ENCODE measurements at places on chromosomes 4 and X.

GRCh38 chr4:168152837-168153500 is 60.6 kb downstream of the ANXA10 start:
- no peak overlapping the region for H3K27ac ChIP-seq
- DNase-seq, result no peak
- peak overlapping the region; percentile 62 for H3K4me3 ChIP-seq
- peaks cover 3% of the 10 kb centered on the region for H3K27me3 ChIP-seq
- H3K36me3 ChIP-seq, result no peaks in the 10 kb centered on the region
- H3K4me1 ChIP-seq, result no peaks in the 10 kb centered on the region

DNA sequence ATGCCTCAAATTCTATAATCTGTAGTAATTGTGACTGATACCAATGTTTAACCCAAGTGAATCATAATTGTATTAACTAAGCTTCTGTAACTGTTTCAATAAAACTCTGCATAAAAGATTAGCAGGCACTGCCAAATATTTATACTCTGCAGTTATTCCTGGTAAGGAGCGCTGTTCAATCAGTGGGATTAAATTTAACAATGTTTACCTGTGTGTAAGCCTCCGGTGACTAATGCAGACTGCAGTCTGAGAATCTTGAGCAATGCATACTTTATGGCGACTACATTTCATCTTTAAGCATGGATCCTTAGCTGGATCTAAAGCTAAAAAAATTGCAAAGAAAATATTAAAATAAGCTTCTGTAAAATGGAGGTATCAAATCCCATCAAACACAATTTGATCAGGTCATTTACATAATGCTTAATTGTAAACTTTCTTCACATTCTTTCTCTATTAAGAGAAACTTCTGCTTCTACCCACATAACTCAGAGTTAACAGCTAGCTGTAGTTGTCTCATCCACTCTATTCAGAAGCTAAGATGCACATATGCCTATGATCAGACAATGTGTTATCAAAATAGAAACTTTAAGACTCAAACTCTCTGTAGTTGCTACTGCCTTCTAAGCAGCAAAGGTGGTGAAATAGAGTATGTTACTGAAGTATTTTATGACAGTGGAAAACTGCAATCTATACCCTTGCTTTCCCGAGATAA is 234.0 kb downstream of the SPOCK3 start:
- H3K27me3 ChIP-seq, result no peaks in the 10 kb centered on the region
- no peak for DNase-seq
- H3K4me3 ChIP-seq, result no peak overlapping the region
- no peak overlapping the region for H3K27ac ChIP-seq
- H3K4me1 ChIP-seq, result no peaks in the 10 kb centered on the region

- H3K27me3 ChIP-seq, result no peaks in the 10 kb centered on the region
- no peak overlapping the region for H3K4me3 ChIP-seq
- H3K27ac ChIP-seq, result no peak overlapping the region
- H3K4me1 ChIP-seq, result no peaks in the 10 kb centered on the region
These were observed 76.7 kb downstream of the BMPR1B start for GRCh38 chr4:94834501-94834900.

- H3K27me3 ChIP-seq, result no peaks in the 10 kb centered on the region
- H3K4me3 ChIP-seq, result no peak overlapping the region
- no peaks in the 10 kb centered on the region for H3K4me1 ChIP-seq
- H3K27ac ChIP-seq, result no peak overlapping the region
- peaks cover 45% of the 10 kb centered on the region for H3K36me3 ChIP-seq
- no peak for DNase-seq
These were observed 94.3 kb downstream of the HDAC8 start for GRCh38 chrX:72478351-72478750.

- DNase-seq, result no peak
- H3K36me3 ChIP-seq, result no peaks in the 10 kb centered on the region
- H3K4me1 ChIP-seq, result no peaks in the 10 kb centered on the region
- H3K27me3 ChIP-seq, result no peaks in the 10 kb centered on the region
These were observed 377.2 kb upstream of the FTHL17 start for GRCh38 chrX:31449081-31449480.

DNA sequence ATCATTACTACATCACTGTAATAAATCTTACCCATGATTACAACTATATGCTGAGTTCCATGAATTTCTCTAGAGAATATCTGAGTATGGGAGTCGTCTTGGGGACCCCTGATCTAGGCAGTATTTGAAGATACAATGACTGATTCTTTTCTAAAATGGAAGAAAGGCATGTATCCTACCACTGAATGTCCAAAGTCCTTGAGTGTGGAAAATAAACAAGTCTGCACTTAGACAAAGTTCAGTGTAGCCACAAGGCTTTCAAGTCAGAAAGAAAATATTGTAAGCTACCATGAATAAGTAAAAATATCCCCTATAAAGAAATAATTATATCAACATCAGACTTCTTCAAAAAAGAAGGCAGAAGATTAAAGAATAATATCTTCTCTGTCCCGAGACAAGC is 42.4 kb downstream of the ZNF674 start:
- no peak for DNase-seq
- H3K36me3 ChIP-seq, result peaks cover 38% of the 10 kb centered on the region
- H3K27ac ChIP-seq, result no peak overlapping the region
- no peaks in the 10 kb centered on the region for H3K27me3 ChIP-seq
- no peaks in the 10 kb centered on the region for H3K4me1 ChIP-seq

DNA sequence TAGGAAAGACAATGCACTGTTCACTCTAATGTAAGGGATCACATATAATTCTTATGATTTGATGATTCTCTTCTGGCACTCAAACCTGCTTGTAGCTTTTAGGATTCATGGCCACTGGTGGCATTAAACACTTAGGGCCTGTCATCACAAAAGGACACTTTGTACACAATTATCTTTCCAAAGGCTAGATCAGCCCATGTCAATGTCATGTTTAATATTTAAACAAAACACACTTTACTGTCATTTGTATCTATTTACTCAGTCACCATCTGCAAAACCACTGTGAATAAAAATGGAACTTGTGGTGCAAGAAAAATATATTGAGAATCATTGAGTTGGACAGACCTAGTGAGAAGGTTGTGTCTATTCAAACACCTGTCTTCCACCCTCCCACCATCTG is 83.6 kb upstream of the TTC29 start:
- no peaks in the 10 kb centered on the region for H3K27me3 ChIP-seq
- H3K4me3 ChIP-seq, result no peak overlapping the region
- H3K27ac ChIP-seq, result no peak overlapping the region
- no peaks in the 10 kb centered on the region for H3K4me1 ChIP-seq
- H3K36me3 ChIP-seq, result no peaks in the 10 kb centered on the region

DNA sequence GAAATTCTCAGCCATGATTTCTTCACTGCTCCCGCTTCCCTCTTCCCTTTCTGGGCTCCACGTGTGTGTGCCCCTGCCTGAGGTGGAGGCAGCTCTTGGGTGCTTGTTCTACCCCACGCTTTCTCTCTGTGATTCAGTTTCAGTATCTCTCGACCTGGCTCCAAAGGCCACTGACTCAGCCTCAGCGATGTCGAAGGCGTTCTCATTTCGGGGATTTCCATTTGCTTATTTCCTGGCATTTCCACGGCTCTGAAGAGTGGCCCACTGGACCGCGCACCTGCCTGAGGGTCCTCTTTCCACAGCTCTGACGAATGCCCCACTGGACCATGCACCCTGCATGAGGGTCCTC is 52.4 kb downstream of the GAK start:
- peaks cover 21% of the 10 kb centered on the region for H3K4me1 ChIP-seq
- H3K27ac ChIP-seq, result peak overlapping the region; percentile 96
- H3K4me3 ChIP-seq, result peak overlapping the region; percentile 63
- H3K27me3 ChIP-seq, result no peaks in the 10 kb centered on the region

DNA sequence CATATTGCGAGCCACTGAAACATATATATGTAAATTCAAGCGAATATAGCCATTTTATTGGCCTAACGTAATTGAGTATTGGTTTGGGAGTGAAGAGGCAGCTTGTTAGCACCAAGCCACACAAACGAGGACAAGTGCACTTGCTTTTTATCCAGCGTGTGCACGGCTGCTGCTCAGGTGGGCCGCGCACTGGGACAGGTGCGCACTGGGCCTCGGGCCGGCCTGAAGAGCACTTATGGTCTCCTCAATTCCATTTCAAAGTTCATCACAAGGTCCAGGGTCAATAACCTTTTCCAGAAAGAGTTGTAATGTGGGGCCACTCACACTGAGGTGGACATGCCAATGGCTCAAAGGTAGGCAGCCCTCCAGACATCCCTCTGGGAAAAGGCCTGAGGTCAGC is 95.9 kb downstream of the ATP8A1 start:
- no peak overlapping the region for H3K4me3 ChIP-seq
- no peaks in the 10 kb centered on the region for H3K27me3 ChIP-seq
- H3K27ac ChIP-seq, result no peak overlapping the region
- H3K4me1 ChIP-seq, result peaks cover 7% of the 10 kb centered on the region
- peaks cover 8% of the 10 kb centered on the region for H3K36me3 ChIP-seq

GRCh38 chrX:108439961-108440696 is 491 bp downstream of the COL4A5 start:
- peak overlapping the region; percentile 72 for H3K4me3 ChIP-seq
- DNase-seq, result no peak
- peaks cover 8% of the 10 kb centered on the region for H3K4me1 ChIP-seq

DNA sequence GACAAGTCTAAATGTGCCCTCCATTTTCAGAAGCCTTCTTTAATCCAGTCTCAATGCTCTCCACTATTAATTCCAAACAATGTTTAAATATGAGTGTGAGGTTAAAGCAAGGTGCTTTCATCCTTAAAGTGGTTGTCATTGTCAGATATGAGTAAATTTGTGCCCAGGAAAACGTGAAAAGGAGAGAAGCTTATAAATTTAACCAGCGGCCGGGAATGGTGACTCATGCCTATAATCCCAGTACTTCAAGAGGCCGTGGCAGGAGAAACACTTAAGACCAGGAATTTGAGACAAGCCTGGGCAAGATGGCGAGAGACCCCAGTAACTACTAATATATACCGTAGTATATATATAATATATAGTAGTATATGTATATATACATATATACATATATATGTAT is 270.0 kb downstream of the ARHGAP24 start:
- no peak overlapping the region for H3K4me3 ChIP-seq
- H3K4me1 ChIP-seq, result peaks cover 18% of the 10 kb centered on the region
- H3K36me3 ChIP-seq, result no peaks in the 10 kb centered on the region

DNA sequence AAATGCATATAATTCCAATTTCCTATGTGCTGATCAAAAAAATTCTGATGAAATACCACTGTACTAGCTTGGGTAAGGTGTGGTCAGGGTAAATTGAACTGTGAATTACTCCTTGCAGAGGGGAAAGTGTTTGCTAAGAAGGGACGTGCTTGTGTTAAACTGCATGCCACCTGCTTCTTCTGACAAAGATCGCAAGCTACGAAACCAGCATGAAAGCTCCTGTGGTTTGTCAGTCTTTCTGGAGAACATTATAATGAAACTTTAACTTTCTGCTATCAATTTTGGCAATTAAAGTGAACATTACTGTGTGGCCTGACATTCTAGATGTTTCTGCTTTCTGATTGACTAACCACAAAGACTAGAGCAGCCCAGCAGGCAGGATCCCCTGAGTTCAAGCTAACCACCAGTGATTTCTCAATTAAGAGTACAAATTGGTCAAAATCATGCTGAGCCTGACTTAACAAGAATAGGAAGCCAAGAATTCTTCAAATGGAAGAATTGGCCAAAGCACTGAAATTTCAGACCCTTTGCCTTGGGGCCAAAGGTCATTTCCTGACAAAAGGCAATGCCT is 239.0 kb downstream of the SLITRK2 start:
- DNase-seq, result no peak
- no peak overlapping the region for H3K4me3 ChIP-seq
- no peaks in the 10 kb centered on the region for H3K36me3 ChIP-seq
- H3K27me3 ChIP-seq, result no peaks in the 10 kb centered on the region
- no peak overlapping the region for H3K27ac ChIP-seq

DNA sequence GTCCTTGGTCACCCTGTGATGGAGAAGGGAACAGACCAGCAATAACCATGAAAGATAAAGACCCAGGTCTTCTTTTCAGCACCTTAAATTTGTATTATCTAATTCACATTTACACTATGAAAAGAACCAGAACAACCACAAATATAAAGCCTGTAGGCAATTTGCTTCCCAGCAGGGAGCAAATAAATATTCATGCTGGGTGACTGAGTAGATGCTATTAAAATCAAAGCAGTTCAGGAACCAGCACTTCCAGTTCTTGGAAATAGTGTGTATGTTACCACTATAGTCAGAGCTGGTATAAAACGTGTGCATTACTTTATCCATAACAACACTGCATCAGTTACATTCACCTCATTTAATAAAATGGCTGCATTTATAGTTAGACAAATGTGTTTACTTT is 177.8 kb upstream of the ETNPPL start:
- no peaks in the 10 kb centered on the region for H3K36me3 ChIP-seq
- H3K4me3 ChIP-seq, result no peak overlapping the region
- no peaks in the 10 kb centered on the region for H3K4me1 ChIP-seq
- no peak overlapping the region for H3K27ac ChIP-seq

DNA sequence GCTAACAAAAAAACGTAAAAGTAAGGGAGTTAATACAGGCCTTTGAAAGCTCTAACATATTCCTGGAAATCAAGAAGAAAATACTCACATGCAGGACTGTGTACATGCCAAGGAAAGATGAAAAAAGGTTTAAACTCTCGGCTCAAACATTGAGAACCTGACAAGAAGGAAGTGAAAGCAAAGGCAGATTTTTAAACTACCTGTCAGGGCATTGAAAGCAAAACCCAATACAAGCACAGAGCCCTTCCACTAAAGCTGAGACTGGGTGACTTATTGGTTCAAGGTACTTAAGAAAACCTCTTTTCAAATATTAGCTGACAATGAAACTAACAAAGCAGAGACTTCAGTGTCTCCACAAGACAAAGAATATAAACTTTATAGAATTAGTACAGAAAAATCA is 313.0 kb upstream of the GRID2 start:
- no peaks in the 10 kb centered on the region for H3K27me3 ChIP-seq
- H3K4me1 ChIP-seq, result no peaks in the 10 kb centered on the region
- H3K36me3 ChIP-seq, result no peaks in the 10 kb centered on the region
- H3K4me3 ChIP-seq, result no peak overlapping the region
- no peak for DNase-seq

DNA sequence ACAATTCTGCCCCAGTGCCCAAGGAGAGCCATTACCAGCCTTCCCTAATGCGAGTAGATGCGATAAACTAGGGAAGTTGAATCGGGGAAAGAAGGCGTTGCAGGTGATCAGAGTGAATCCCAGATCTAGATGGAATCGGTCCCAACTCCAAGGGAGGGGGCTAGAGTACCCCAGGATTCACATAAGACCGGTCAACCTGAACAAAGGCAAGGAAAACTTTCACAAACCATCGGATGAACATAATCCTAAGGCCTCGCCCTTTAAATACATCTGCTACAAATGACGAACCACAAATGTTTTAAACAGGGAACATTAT is 11.2 kb upstream of the ZCCHC13 start:
- H3K36me3 ChIP-seq, result no peaks in the 10 kb centered on the region
- H3K4me1 ChIP-seq, result peaks cover 11% of the 10 kb centered on the region
- no peak for DNase-seq
- H3K4me3 ChIP-seq, result peak overlapping the region; percentile 98

- H3K27ac ChIP-seq, result peak overlapping the region; percentile 90
- H3K27me3 ChIP-seq, result peaks cover 12% of the 10 kb centered on the region
- H3K36me3 ChIP-seq, result no peaks in the 10 kb centered on the region
- DNase-seq, result no peak
These were observed 528 bp upstream of the SLC25A4 start for GRCh38 chr4:185142564-185142911.

- no peak overlapping the region for H3K4me3 ChIP-seq
- DNase-seq, result no peak
- no peak overlapping the region for H3K27ac ChIP-seq
- H3K27me3 ChIP-seq, result peaks cover 3% of the 10 kb centered on the region
These were observed 182.4 kb upstream of the CXXC4 start for GRCh38 chr4:104677116-104677515.

All from naive thymus-derived CD8-positive, alpha-beta T cell (primary cell).